AG04450 (cell line): ENCODE measurements at places on chromosomes 5 and 9.
A peak's percentile ranks its signal among the peaks of the same experiment; 100 is the strongest.

DNA sequence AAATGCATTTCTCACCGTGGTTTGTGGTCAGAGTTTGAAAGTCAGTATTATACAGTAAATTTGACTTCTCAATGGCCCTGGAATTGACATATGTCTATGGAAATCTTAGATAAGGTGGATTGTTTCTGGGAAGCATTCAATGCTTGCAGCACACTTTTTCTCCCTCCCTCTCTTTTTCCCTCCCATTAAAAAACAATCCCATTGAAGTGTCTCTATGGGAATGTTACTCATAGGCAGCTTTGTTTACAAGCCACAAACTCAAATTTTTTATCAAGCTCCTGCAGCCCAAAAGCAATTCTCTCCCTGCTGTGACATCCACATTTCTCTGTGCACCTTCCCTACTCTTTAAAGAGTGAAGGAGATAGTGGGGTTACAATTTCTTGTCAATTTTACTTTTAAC is 292.1 kb downstream of the ARRDC3 start:
- no peak for DNase-seq

DNA sequence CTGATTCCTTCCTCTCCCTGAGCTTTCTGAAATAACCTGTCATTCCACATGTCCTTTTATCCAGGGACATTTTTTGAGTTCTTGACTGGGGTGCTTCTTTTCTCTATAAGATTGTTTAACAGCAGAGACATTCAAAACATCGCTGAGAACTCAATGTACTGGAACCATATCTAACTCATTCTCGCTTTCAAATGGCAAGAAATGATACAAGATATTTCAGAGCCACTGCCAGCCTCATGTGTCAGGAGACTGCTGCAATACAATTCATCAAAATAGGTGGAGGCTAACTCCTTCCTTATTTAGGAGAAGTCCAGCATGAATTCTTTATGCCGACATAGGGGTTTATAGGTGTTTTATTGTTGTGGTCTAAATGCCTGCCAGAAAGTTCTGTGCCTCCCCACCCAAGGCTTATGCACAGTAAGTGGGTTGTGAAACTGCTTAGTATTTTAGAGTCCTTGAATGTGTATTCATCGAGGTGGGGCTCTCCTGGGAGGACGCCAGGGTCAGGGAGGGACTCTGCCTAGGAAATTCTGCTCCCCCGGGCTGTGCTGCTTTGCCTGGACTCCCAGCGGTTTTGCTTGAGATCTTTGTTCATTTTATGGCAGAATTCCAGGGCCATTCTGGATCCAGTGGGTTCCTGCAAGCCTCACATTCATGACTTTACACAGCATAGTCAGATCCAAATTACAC is 53.9 kb downstream of the ZNF474 start:
- no peak for DNase-seq

DNA sequence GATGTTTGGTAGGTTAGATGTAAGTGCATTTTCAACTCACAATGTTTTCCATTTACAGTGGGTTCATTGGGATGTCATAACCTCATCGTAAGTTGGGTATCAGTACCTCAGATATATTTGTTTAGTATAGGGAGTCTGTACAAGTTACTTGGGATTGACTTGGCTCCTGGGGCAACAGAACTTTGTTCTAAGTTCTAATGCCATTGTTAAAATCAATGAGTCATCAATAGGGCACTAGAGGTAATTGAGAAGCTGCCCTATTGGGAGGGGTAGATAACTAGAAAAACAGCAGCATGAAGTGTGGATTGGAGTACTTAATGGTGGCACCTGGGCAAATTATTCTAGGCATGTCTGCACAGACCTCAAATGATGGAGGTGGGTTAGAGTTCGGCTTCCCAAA is 272.8 kb downstream of the DOCK8 start:
- no peak for DNase-seq

- no peak for DNase-seq
Observed at GRCh38 chr9:105873801-105874200, 179.5 kb downstream of the TMEM38B start.

GRCh38 chr9:26955921-26956859 is at the start of gene IFT74:
Gene IFT74, plus strand, starts transcription at chr9:26956412. Its CDS starts 5,556 bp downstream, at chr9:26961968.
- peak; percentile 94 for DNase-seq

- no peak for DNase-seq
Observed at GRCh38 chr9:125586172-125586511, 120.9 kb downstream of the MAPKAP1 start.

DNA sequence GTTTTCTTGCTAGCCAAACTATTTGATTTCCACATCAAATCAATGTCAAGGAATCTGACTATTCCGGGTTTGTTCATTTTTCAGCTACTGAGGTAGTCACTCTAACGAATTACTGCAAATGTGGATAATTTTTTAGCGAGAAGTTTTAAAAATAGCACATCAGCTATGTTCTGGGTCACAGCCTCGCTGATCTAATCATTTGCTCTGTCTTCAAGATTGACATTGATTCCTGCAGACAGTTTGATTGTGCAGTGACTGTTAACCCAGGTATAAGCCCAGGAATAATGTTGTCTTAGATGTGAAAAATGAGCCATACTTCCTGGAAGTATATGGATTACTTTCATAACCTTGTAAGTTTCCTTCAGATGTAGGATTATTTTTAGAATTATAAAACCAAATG is 175.1 kb downstream of the BAAT start:
- no peak for DNase-seq

- DNase-seq, result no peak
Observed at GRCh38 chr9:133661846-133662540, 25.8 kb downstream of the DBH start.

- no peak for DNase-seq
Observed at GRCh38 chr9:80285326-80285725, 713.6 kb downstream of the TLE4 start.

GRCh38 chr9:137604345-137605086 is 970 bp upstream of the ARRDC1 start:
- no peak for DNase-seq

- DNase-seq, result no peak
Observed at GRCh38 chr9:3863111-3863528, 337.3 kb upstream of the RFX3 start.

- DNase-seq, result no peak
Observed at GRCh38 chr5:176818391-176819098, 8.2 kb downstream of the UNC5A start.

DNA sequence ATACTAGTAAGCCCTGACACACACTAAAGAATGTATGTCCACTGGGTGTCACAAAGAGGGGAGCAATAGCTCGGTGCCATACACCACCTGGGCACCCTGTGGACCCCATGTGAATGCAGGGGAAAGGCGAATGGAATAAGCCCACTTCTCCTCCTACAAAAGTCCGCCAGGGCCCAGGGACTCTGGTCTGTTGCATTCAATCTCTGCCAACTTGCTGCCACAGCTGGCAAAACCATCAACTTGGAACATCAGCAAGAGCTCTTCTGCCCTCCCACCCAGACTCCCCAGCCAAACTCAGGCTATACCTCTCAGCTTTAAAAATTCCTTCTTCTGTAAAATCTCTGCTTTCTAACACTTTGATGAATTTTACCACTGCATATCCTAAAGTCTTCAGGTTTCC is 54.5 kb downstream of the PFDN1 start:
- DNase-seq, result no peak
